LHCN-M2 (cell line): ENCODE measurements at places on chromosomes 6 and 20.

- peak; percentile 77 for DNase-seq
Observed at GRCh38 chr20:9609887-9610502, 95.6 kb downstream of the LAMP5 start.

GRCh38 chr6:169646906-169647567 lies 54.8 kb downstream of the WDR27 start:
- DNase-seq = no peak

GRCh38 chr20:54173653-54174456 lies at the start of gene CYP24A1:
Gene CYP24A1 (minus strand): TSS chr20:54173986. CDS start chr20:54173579, 407 bp downstream.
- no peak for DNase-seq

DNA sequence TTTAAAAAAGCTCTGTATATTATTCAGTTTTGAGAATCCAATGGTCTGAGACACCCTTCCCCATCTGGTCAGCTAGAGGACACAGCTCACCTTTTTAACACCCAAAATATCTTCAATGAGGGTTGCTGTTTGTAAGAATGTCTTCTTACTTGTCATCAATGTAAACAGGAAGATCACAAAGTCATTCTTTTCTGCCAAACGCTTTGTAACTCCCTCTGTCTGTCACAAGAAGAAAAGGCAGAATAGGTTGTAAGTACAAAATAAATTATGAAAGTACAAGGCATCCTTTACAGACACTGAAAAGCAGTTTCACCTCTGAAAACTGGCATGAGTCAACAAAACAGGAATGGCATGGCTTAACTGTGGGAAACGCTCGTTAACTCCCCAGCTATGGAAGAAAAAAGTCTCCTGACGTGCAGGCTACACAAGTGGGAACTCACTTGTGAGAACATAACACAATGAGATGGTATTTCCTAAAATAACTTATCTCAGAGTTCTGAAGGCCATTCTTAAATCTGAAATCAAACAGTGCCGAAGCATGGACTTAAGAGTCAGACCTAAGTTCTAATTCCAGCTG lies 42.7 kb downstream of the TRPC4AP start:
- no peak for DNase-seq

GRCh38 chr6:3414327-3415081 lies 42.3 kb downstream of the SLC22A23 start:
- no peak for DNase-seq

DNA sequence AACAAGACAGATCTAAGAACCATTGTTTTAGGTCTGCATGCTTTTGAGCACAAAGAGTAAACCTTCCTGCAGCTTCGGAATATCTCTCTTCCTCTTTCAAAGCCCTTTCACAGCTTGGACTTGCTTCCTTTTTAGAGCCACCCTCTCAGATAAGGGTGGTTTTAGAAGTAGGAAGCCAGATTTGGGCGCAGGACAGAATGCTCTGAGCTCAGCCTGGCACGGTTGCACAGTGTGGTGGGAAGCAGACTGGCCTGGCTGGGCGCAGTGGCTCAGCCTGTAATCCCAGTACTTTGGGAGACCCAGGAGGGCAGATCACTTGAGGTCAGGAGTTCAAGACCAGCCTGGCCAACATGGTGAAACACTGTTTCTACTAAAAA lies 35.6 kb upstream of the PNRC1 start:
- no peak for DNase-seq

DNA sequence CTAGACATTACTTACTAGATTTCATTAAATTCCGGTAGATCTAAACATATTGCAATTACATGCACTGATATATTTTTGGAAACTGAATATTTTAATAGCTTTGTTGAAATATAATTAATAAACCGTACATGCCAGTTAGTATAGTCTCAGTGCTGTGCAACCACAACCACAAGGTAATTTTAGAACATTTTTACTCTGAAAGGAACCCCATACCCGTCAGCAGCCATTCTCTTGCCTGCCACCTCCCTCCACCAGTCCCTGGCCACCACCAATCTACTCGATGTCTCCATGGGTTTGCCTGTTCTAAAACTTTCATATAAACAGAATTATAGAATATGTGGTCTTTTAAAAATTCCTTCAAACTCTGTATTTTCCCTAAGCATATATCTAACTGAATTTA lies 293.9 kb downstream of the THBS2 start:
- DNase-seq = no peak

GRCh38 chr6:5138995-5139827 lies 54.1 kb downstream of the PPP1R3G start:
- DNase-seq = no peak

DNA sequence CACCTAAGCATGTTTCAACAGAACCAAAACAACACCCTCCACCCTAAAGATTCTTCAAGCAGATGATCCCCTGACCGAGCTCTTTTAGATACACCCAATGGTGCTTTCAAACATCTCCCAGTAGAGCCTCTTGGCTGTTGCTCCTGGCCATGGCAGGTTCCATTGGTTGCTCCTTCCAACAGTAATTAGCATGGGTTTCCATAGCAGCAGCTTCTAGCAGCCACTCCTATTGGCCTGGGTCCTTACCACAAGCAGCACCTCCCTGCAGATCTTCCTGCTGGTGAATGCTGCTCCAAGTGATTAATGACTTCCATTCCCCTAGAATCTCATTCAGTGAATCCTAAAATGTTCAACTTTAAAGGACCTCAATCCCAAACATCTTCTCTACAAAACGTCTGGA lies 13.9 kb downstream of the CCN2 start:
- DNase-seq = no peak

GRCh38 chr6:122751326-122751725 lies 28.2 kb upstream of the FABP7 start:
- DNase-seq = no peak

GRCh38 chr6:101703311-101703710 lies 309.8 kb downstream of the GRIK2 start:
- DNase-seq = no peak

- DNase-seq = no peak
Observed at GRCh38 chr6:53464927-53465460, 79.9 kb downstream of the GCLC start.

GRCh38 chr6:71473926-71474325 lies 185.3 kb downstream of the OGFRL1 start:
- DNase-seq = peak; percentile 100

- DNase-seq = no peak
Observed at GRCh38 chr6:23522792-23523547, 603.0 kb upstream of the NRSN1 start.

GRCh38 chr6:159788276-159788675 lies 1.1 kb downstream of the TCP1 start:
- DNase-seq = no peak

- DNase-seq = no peak
Observed at GRCh38 chr20:53515749-53516148, 77.9 kb downstream of the ZNF217 start.

GRCh38 chr20:25005220-25005619 lies 12.7 kb upstream of the APMAP start:
- peak; percentile 32 for DNase-seq
